ENCODE measurements at places on chromosomes 3 and 15. TPM values are rescaled to one million over a fixed set of nuclear protein-coding genes. Genes with fewer than 3 reads are reported as not detected.

DNA sequence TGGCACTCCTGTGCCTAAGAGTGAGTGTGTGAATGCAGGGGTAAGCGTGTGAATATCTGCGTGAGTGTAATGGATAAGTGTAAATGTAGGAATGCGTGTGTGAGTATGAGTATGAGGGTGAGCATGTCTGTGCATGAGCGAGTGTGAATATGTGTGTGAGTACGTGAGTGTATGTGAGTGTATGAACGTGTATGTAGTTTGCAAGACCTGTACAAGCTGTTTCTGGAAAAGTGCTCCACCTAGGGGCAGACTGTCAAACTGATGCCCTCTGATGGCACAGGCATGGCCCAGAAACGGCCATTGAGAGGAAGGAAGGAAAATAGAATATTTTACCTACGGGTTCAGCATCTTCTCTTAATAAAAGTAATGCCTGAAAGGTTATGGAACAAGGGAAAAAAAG, 24.4 kb upstream of the FRMD4B start:
- DNase-seq = no peak

DNA sequence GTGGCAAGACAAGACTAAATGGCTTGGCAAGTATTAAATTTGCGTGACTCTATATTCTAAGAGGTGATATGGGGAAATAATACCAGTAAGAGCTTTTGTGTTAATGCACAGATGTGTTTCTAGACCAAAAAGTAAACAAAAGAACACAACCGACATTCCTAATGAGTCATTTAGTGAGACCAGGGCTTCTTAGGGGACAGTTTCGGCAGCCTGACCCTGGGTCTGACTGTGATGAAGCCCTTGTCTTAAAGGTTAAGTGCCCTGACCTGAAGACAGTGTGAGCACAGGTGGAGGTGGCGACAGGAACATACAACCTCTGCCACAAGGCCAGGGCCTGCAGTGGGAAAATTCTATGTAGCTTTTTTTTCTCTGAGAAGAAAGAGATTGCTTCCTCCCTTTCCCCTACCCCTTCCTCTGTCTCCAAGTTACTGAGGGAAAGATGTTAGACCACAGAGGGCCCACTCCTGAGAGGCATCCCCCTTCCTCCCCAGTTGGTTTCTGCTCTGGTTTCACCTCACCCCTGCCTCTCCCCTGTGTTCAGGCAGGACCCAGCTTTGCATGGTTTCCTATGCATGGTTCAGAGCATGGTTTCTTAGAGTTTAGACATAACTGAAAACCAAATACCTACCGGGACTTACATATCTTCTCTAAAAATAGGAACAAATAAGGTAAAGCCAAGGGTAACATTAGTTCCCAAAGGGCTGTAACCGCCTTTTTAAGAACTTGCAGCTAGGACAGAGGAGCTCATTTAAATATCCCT, 24.8 kb upstream of the CMTM7 start:
- no peak for DNase-seq

RTP1 gene
- not detected for total RNA-seq

GRCh38 chr3:25150199-25150598, 277.9 kb upstream of the RARB start:
- no peak for DNase-seq
